ENCODE measurements at places on chromosomes 7 and 10.
A peak's percentile ranks its signal among the peaks of the same experiment; 100 is the strongest.

DNA sequence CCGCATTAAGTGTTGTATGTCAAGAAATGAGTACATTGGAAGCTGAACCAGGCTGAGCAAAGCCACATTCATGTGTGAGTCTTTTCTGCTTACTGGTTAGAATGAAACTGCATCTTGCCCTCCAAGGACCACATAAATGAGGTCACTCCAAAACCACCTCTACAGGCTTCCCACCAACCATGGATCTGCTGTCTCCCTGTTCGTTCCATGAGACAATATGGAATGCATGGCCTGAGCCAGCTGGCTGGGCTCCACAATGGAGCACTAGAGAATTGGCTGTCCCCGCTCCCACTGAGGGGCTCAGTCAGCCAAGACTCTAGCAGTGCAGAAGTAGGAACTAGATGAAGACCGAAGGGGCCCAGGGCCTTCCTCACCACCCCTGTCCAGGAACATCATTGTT, 120.8 kb downstream of the TNS3 start:
- no peak for DNase-seq

DNA sequence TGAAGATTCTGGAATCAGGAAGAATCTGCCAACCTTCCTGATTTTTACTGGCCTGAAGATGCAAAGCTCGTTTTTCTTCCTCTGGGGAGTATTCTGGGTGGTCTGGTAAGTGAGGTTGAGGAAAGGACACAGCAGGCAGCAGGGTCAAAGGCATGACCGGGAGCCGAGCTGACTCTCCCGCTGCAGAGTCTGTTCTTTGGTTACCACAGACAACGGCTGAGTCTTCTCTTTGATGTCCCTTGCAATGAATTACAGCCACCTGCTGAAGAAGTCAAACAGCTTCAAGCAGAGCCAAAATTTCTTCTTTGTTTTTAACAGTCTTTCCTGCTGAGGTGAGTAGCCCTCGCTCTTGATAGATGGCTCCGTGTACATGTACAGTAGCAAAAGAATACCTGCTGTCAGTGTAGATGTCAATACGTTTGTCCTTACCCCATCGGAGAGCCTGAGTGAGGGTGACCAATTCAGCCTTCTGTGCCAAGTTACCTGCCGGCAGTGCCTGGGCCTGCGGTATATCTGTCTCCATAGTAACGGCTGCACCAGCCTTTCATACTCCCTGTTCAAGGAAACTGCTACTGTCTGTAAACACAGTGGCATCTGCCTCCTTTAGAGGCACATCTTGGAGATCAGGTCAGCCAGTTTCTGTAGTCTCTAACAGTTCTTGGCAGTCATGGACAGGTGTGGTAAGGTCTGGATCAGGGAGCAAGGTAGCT, 76.4 kb downstream of the PRR15 start:
- DNase-seq, result no peak

DNA sequence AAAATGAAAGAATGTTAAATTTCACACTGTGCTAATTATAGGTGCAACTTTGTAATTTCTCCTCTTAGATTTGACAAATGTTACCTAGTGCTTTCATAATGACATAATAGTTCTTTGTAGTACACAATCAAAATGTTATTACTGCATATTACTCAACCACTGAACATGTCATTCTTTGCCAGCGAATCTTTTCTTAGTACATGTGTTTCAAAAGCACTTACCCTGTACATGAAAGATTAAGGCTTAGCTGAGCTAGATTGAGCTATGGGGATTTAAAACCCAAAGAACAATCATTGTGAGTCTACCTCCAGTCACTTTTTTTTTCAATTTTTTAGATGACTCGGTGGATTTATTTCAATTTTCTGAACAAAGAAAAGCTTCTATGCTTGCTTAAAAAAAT, 123.5 kb upstream of the FERD3L start:
- no peak for DNase-seq

GRCh38 chr7:46838463-46838862, 743.4 kb downstream of the TNS3 start:
- no peak for DNase-seq

- no peak for DNase-seq
These were observed 444.7 kb downstream of the TCERG1L start for GRCh38 chr10:130866857-130867256.

- no peak for DNase-seq
These were observed 205.8 kb upstream of the FRMD4A start for GRCh38 chr10:14536241-14537213.

DNA sequence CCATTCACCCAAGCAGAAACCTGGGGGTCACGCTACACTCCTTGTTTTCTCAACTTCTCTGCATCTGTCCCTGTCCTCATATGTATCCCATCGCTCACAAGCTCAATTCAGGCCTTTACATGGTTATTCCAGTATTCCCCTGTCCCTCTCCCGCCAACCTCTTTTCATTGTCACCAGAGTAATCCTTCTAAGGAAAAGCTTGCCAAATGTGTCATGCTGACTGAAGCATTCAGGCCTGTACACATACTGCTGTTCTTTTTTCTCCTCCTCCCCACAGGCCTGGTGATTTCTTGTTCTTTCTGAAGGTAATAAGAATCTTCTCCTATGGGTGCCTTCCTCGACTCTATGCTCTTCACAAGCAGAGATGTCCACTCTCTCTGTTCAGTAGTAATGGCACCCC, 282.2 kb downstream of the PHTF2 start:
- no peak for DNase-seq

DNA sequence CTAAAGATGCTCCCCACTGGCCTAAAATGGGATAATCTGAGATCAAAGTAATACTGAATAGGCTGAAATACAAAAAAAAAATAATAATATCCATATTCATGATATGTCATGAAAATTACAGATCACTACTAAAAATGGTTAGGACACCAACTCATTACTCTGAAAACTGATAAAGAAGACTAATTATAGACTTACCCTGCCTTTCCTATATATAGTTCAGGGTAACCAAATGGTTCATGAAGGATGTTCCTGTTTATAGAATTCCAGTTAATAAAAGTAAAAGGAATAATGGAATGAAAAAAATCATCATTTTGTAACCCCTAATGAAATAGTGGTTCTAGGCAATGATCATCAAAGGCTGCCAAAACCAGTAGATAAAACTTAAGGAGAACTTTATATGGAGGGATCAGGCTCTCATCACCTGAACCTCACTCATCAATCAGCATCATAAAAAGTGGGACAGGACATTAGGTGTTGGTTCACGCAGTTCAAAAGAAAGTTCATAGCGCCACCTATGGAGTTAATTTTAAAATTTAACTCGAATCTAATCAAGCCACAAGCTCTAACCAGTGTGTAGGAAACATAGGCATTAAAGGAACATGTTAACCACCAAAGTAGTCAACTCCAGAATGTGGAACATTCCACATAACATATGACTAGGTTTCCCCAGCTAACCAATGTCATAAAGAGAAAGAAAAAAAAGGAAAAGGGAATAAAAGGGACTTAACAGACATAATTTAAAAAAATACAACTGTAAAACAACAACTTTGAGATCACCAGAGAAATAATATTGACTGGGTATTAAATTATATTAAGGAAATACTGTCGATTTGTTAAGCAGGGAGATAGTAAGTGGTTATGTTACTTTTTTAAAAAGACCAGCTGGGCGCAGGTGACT, 35.7 kb downstream of the P4HA1 start:
- no peak for DNase-seq

DNA sequence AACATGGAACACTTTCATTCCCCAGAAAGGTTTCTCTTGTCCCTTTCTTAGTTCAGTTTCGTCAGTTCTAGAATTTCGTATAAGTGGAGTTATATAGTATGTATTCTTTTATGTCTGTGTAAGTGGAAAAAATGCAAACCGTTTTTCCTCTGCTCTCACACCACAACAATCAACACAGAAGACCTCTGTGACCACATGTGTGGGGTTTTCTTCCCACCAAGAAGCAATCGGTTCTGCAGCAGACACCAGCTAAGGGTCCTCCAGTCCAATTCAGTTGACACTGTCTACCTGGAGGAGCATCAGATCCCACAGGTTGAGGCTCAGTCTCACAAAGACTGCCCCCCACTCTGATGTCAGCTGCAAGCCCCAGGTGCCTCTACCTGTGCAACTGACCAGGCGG, 6.2 kb downstream of the CDC123 start:
- no peak for DNase-seq

DNA sequence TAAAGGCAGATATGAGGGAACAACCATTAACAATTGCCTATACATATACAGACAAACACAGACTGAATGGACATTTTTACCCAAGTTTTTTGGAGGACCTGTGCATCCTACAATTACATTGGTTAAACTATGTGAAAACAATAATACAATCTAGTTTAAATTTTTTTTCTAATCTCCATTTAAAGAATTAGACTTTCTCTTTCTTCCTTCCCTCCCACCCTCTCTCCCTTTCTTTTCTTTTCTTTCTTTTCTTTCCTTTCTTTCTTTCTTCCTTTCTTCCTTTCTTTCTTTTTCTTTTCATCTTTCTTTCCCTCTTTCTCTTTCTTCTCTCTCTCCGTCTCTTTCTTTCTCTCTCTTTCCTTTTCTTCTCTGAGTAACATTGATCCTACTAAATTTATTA, 183.7 kb downstream of the HDAC9 start:
- DNase-seq, result no peak

GRCh38 chr7:85600395-85600794, 413.5 kb upstream of the SEMA3D start:
- DNase-seq, result no peak

DNA sequence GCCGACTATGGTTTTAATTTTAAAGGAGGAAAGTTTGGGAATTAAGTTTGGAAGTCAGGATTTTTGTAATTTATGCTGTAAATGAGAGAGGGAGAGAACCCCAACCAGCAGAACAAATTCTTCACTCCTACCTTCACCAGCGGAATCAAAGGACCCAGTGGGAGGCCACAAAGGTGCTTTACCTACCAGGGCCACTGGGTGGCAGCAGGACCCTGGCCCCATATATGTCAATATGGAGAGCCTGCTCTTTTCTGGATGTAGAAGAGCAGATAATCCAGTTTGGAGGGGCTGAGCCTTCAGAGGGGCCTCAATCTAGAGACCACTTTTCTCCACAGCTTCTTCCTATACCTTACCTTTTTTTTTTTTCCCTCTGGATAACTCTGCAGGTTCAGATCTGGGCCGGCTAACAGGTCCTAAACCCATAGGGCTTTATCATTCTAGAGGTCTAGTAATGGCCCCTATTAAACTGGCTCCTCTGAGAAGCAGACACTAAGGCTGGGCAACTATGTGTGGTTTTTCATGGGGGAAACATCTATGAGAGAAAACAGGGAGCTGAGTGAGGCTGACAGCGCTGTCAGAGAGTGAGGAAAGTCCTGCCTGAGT, 8.5 kb upstream of the SCD start:
- peak; percentile 33 for DNase-seq

Data from T-helper 22 cell (primary cell).